ENCODE measurements at places on chromosomes 16 and 17. TPM values are rescaled to one million over a fixed set of nuclear protein-coding genes. Genes with fewer than 3 reads are reported as not detected.

DNA sequence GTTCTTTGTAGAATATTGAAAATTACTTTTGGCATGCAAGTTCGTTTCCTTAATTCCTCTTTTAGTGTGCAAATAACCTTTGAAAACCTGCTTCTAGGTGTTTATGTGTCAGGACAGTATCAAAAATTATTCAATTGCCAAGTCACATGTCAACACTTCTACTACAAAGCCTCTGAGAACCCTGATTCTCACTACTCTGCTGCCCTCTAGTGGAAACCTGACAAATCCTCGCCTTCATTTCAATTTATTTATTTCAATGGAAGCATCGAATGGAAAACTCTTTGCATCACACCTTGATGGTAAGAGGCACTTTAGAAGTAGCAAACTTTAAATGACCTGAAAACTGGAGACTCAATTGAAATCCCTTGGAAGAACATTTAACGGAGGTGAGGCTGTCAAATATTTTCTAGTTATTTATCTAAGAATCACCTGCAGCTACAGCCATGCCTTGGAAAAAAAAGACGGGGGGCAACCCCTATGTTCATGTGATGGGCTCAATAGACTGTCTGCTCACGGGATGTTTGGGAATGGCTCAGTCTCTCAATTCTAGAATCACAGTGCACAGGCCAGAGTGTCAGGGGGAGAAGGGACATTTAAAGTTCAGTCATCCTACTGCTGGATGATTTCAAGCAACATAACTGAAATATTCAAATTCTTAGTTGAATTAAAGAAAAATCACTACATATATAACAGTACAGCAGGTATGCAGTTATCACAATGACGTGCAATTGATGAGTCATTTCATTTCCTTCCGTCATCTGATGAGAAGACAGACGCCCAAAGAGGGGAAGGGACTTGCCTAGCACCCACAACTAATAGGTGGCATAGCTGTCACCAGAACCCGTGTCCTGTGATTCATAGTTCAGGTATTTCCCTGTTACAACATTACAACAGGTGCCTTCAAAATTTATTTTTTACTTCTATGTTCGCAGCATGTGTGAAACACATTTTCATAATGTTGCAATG, 563.9 kb downstream of the TOX3 start:
- H3K36me3 ChIP-seq = no peaks in the 10 kb centered on the region
- no peaks in the 10 kb centered on the region for H3K4me1 ChIP-seq
- H3K4me3 ChIP-seq = no peak overlapping the region
- H3K27ac ChIP-seq = no peak overlapping the region
- peak; percentile 82 for DNase-seq

- DNase-seq = peak; percentile 54
- H3K4me3 ChIP-seq = peak overlapping the region; percentile 29
- peaks cover 12% of the 10 kb centered on the region for H3K4me1 ChIP-seq
- H3K27me3 ChIP-seq = no peaks in the 10 kb centered on the region
- H3K27ac ChIP-seq = peak overlapping the region; percentile 22
- H3K36me3 ChIP-seq = no peaks in the 10 kb centered on the region
These were observed 6.2 kb downstream of the SAMD14 start for GRCh38 chr17:50123649-50124349.

- H3K4me1 ChIP-seq = no peaks in the 10 kb centered on the region
- H3K4me3 ChIP-seq = no peak overlapping the region
- no peak for DNase-seq
- no peak overlapping the region for H3K27ac ChIP-seq
- no peaks in the 10 kb centered on the region for H3K27me3 ChIP-seq
- H3K36me3 ChIP-seq = no peaks in the 10 kb centered on the region
These were observed 13.3 kb downstream of the IRX5 start for GRCh38 chr16:54944002-54944401.

The KARS1 gene
- total RNA-seq = 148 TPM

All from SJCRH30 (cell line).